ENCODE measurements at places on chromosomes 7 and 10. TPM values are rescaled to one million over a fixed set of nuclear protein-coding genes. Genes with fewer than 3 reads are reported as not detected.

GRCh38 chr7:29639886-29640595 is 76.4 kb downstream of the PRR15 start:
- no peak for DNase-seq
- peaks cover 9% of the 10 kb centered on the region for H3K4me1 ChIP-seq
- no peaks in the 10 kb centered on the region for H3K27me3 ChIP-seq
- no peaks in the 10 kb centered on the region for H3K36me3 ChIP-seq
- no peak overlapping the region for H3K4me3 ChIP-seq

DNA sequence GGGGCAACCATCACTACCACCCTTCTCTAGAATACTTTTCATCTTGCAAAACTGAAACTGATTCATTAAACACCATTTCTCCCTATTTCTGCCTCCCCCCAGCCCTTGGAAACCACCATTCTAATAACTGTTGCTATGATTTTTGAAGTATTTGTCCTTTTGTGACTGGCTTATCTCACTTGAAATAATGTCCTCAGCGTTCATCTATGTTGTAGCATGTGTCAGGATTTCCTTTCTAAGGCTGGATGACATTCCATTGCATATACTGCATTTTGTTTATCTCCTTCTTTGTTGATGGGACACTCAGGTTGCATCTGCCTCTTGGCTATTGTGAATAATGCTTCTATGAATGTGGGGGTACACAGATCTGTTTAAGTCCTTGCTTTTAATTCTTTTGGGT is 327.6 kb upstream of the ZNF32 start:
- H3K27ac ChIP-seq = no peak overlapping the region
- H3K36me3 ChIP-seq = no peaks in the 10 kb centered on the region
- H3K27me3 ChIP-seq = no peaks in the 10 kb centered on the region
- H3K4me3 ChIP-seq = no peak overlapping the region
- H3K4me1 ChIP-seq = no peaks in the 10 kb centered on the region
- DNase-seq = no peak

- no peak for DNase-seq
- H3K27ac ChIP-seq = no peak overlapping the region
- H3K36me3 ChIP-seq = no peaks in the 10 kb centered on the region
- peaks cover 2% of the 10 kb centered on the region for H3K4me1 ChIP-seq
- H3K27me3 ChIP-seq = peaks cover 2% of the 10 kb centered on the region
Observed at GRCh38 chr10:69506834-69507713, 55.8 kb downstream of the TSPAN15 start.

The POU6F2 gene
- 0.45 TPM for total RNA-seq

The PRLHR gene
- total RNA-seq = not detected

DNA sequence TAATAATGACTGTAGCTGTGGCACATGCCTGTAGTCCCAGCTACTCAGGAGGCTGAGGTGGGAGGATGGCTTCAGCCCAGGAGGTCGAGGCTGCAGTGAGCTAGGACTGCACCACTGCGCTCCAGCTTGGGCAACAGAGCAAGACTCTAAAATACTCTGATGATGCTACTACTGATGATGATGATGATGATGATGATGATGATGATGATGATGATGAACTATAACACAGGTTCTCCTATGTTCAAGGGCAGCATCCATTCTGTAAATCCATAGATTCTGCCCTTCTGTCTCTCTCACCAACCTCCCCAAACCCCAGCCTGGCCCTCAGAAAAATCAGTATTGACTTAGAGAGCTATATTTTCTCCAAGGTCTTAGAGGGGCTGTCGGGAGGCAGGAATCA is 22.8 kb upstream of the EN2 start:
- H3K27me3 ChIP-seq = peaks cover 6% of the 10 kb centered on the region
- no peaks in the 10 kb centered on the region for H3K36me3 ChIP-seq
- H3K4me1 ChIP-seq = no peaks in the 10 kb centered on the region
- DNase-seq = no peak
- H3K27ac ChIP-seq = no peak overlapping the region
- H3K4me3 ChIP-seq = no peak overlapping the region

- H3K36me3 ChIP-seq = no peaks in the 10 kb centered on the region
- H3K4me3 ChIP-seq = no peak overlapping the region
- DNase-seq = no peak
- no peaks in the 10 kb centered on the region for H3K4me1 ChIP-seq
- peaks cover 68% of the 10 kb centered on the region for H3K27me3 ChIP-seq
Observed at GRCh38 chr7:1234881-1235500, 2.3 kb downstream of the UNCX start.

DNA sequence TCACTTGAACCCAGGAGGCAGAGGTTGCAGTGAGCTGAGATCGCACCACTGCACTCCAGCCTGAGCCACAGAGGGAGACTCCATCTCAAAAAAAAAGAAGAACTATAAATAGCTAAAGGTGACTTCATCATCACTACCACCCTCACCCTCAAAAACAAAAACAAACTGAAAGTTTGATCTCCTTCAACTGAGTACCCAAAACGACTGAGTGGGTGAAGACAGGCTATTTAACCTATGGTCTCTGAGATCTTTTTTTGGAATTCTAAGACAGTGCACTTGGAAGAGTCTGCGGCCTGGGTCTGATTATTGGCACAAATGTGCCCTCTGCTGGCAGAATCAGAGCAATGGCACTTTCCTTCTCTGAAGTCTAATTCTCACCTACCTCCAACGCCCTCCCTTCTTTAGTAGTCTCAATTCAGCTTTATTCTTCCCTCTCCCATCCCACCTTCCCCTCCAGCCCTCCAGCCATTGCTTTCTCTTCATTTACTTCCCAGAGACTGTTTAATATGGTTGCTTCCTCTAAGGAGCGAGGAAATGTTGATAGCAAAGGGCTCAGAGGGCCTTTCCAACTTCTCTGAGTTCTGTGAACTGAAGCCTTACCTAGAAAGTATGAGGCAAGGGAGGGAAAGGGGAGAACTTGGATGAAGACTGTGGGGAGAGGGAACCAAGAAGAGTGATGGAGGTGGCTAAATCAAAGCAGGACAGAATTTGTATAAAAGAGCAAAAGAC is 2.9 kb upstream of the MYOZ1 start:
- H3K36me3 ChIP-seq = no peaks in the 10 kb centered on the region
- no peak overlapping the region for H3K27ac ChIP-seq
- H3K4me1 ChIP-seq = peaks cover 9% of the 10 kb centered on the region
- DNase-seq = no peak
- H3K27me3 ChIP-seq = peaks cover 4% of the 10 kb centered on the region
- H3K4me3 ChIP-seq = no peak overlapping the region

GRCh38 chr10:129394518-129395328 is 72.3 kb upstream of the MGMT start:
- H3K4me1 ChIP-seq = no peaks in the 10 kb centered on the region
- H3K27ac ChIP-seq = no peak overlapping the region
- H3K4me3 ChIP-seq = no peak overlapping the region
- no peaks in the 10 kb centered on the region for H3K36me3 ChIP-seq
- no peak for DNase-seq
- no peaks in the 10 kb centered on the region for H3K27me3 ChIP-seq

- H3K36me3 ChIP-seq = no peaks in the 10 kb centered on the region
- H3K27ac ChIP-seq = no peak overlapping the region
- no peaks in the 10 kb centered on the region for H3K27me3 ChIP-seq
- H3K4me3 ChIP-seq = no peak overlapping the region
- peaks cover 19% of the 10 kb centered on the region for H3K4me1 ChIP-seq
Observed at GRCh38 chr7:36287371-36288241, 102.1 kb upstream of the ANLN start.
